ENCODE measurements at places on chromosomes 6 and 20.

- DNase-seq = no peak
These were observed 621.5 kb downstream of the TENT5A start for GRCh38 chr6:81130969-81131368.

DNA sequence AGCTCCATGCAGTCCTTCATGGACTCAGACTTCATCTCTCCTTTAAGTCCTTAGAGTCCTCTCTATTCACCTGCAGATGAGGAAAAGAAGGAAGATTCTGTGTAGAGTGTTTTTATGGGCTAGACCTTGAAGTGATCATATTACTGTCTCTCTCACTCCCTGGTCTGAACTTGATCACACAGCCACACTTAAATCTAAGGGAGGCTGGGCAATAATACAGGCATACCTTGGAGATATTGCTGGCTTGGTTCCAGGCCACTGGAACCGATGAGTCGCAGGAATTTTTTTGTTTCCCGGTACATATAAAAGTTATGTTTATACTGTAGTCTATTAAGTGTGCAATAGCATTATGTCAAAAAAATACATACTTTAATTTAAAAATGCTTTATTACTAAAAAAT, 59.2 kb upstream of the FOXO3 start:
- no peak for DNase-seq

DNA sequence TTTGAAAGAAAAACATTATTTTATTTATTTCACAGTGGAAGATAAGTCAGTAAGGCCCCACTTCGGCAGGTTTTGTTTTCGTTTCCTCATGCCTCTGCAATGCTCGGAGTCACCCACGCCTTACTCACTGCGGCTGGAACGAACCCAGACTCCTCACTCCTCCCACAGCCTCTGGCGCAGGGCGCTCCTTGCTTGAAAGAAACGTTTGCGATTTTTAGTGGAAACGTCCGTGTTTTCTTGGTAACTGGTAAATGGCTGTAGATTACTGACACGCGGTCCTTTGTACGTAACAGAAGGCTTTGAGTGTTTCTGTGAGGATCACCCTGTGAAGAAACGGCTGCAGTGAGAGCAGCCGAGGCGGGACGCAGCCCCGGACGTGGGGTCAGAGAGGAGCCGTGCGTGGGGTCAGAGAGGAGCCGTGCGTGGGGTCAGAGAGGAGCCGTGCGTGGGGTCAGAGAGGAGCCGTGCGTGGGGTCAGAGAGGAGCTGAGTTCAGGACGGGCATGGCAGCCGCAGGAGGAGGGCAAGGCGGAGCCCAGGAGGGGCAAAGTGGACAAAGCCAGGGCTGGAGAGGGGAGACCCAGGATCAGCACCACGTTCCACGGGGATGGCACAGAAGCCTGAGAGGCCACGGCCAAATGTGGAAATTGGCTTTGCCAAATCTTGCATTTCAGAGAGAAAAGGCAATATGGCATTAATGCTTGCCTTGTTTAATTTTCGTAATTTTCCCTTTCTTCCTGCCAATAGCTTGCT, 198.6 kb upstream of the THBS2 start:
- peak; percentile 35 for DNase-seq

GRCh38 chr6:79064635-79065034, 13.4 kb downstream of the PHIP start:
- DNase-seq = no peak

DNA sequence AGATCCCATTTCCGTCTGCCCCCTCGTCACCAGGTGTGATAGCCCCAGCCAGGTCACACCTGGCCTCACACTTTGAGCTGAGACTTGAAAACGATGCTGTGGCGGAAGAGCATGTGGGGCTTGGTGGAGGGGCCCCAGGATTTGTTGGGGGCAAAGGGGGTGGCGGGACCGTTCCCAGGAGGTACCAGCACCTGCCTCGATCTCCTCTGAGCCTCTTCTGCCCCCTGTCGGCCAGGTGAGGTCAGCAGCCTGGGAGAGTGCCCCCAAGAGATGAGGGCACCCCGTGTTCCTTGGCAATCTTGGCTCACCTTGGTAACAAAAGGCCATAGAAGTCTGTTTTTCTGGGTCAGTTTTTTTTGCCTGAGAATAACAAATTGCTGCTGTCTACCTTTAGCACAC, 25.4 kb downstream of the SPATA2 start:
- no peak for DNase-seq

DNA sequence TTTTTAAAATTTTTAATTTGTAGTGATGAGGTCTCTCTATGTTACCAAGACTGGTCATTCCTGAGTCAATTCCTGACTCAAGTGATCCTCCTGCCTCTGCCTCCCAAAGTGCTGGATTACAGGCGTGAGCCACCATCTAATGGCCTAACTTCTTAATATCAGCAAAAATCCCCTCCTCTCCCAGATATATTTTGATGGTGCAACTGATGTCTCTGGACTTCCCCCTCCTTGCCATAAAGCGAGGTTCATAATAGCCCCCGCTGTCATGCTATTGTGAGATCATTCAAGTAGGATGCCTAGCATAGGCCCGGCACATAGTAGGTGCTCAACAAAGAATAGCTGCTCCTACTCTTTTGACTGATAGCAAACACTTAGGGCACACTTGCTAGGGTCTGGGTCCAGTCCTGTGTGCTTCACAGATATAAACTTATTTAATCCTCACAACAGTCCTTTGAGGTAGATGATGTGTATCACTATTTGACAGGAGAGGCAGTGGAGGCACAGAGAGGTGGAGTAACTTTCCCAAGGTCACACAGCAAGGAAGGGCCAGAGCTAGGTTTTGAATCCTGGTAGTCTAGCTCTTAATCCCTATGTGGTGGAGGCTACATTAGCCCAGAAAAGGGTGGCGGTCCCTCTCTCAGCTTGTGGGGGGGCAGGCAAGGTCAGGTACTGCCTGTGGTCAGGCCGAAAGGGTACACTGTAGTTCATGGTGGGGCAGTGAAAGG, 14.6 kb downstream of the SRC start:
- no peak for DNase-seq

- no peak for DNase-seq
These were observed 17.9 kb upstream of the TRIM26 start for GRCh38 chr6:30231067-30231466.

- DNase-seq = no peak
These were observed 12.0 kb upstream of the DTNBP1 start for GRCh38 chr6:15674690-15675386.

DNA sequence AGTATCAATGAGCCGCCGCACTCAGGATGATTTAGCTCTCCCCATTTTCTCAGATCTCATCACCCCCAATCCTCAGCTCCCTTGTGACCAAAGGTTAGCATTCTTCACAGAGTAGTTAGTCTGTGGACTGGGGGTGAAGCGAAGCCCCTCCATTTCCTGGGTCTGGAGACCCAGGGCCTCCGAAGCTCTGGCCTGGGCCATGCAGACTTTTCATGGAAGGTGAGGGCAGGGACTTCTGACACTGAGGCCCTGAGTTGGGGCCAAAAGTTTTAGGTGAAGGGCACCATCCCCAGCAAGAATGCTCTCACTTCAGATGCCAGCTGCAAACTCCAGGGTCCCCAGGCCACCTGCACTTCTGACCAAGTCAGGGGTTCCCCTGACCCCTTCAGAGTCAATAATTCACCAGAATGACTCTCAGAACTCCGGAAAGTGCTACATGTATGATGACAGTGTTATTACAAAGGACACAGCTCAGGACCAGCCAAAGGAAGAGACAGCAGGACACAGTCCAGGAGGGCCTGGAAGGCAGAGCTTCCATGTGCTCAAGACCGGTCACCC, 65.7 kb upstream of the DUSP22 start:
- no peak for DNase-seq

DNA sequence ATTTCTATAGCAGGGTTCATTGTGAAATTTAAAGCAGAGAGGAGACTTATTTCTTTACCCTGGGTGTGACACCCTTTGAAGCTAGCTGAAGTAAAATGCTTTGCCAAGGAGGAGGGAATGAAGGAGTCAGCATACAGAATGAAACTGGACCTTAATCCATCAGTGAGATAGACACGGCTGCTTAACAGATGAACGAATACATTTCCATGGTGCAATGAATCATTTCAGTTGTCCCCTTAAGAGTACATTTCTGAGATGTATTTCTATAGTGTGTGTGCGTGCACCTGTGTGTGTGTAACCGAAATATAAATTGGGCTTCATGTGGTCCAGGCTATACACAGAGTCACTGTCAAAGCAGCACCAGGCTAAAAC, 73.8 kb upstream of the CD93 start:
- DNase-seq = no peak

DNA sequence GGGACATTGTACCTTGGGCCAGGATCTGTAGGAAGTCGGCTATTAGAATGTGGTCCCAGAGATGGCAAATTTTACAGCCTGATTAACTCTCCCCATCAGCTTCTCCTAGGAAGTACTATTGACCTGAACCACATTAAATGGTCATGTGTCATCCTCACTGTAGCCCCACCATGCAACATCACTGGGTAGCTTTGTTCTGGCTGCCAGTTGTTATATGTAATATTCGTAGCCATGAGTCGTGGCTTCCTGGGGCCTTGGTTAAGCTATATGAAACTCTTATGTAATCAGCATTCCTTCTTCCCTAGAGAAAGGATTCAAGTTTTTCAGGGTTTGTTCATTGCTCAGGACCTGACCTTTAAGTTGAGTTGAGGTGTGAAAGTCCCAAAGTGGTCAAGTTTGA, 125.7 kb downstream of the ANKS1A start:
- DNase-seq = no peak

DNA sequence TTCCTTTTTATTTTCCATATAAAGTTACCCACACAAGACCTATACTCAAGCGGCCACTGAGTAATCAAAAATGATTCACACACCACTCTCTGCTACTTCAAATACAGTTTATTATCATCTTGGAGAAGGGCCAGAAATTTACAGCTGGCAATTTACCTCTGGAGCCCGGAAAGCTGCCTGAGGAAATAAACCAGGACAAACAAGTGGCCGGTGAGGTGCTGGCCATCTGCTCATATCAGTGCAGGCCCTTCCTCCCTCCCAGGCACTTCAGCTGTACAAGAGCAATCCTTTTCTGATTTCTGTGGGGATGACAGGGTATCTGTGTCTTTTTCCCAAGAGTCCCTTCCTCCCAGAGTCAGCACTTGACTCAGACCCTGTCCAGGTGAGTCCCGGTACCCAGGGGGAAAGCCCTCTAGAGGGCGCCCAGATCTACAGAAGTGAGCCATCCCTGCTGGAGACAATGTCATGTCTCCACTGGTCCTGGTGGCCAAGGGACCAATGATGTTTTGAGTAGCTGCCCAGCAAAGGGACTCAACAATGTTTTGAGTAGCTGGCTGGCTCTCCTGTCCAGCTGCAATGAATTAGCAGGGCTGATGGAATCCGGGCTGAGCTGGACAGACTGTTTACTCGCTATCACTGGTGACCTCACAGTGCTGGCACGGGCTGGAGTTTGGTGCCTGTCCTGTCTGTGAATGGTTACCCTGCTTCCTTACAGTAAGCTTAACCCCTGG, 23.6 kb downstream of the LRP11 start:
- peak; percentile 69 for DNase-seq

DNA sequence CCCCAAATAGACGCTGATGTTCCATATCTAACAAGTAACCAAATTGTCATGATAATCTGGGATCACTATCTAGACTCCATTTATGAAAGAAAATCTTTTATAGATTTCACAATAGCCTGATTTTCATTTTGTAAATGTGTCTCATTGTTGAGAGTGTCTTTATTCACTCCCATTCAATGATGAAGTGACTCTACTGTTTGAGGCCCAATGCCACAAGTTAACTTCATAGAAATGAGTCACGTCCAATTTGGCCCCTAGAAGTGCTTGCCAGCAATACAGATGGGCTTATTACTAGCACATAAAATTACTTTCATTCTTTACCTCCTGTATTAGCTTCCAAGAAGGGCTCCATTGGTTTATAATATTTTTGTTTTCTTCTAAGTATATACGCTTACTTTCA, 6.3 kb downstream of the IPCEF1 start:
- DNase-seq = no peak

Data from amniotic stem cell (primary cell).